Left hindlimb (tissue), 1 donor: ENCODE measurements at places on chromosomes 1 and 21.

GRCh38 chr1:154716011-154716410 is 108.0 kb upstream of the ADAR start:
- no peak for DNase-seq

GRCh38 chr21:38958940-38959691 is 153.4 kb downstream of the ETS2 start:
- no peak for DNase-seq

DNA sequence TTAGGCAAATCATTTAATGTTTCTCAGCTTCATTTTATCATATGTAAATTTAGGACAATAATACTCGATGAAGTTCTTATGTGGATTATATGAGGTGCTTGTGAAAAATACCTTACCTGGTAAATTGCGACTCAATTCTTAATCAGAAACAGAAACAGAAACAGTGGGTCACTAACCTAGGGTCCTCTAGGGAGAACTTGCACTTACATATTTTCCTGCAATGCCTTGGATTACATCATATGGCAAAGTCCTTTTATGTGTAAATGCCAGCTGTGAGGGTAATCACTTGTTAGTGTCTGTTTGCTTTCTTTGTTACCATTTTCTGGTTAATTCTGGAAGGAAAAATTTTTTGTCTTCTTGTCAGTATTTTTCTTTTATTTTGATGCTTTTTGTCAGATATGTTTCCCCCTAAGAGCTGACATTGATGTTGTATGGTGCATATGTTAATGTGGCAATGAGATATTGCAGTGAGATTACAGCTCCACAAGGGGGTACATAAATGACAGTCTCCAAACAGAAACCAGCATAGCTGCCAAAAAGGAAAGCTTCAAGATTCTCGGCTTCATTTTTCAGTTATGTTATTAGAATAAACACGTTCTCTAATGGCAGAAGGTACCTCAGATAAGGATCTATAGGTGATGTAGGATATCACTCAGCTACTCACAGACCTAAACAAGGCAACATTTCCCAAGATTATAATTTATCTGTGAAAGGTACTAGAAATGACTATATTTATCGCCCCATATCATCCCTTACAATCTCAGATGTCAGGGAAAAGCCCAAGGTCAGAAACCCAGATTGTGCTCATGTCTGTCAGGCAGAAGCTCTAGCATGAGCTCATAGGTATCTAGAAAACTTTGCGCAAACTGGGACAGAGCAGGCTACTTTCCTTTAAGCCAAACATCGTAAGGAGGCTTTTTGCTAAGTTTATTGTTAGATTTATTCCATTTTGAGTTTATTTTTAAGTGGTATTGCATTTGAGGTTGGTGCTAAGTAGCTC is 119.9 kb downstream of the FASLG start:
- no peak for DNase-seq

DNA sequence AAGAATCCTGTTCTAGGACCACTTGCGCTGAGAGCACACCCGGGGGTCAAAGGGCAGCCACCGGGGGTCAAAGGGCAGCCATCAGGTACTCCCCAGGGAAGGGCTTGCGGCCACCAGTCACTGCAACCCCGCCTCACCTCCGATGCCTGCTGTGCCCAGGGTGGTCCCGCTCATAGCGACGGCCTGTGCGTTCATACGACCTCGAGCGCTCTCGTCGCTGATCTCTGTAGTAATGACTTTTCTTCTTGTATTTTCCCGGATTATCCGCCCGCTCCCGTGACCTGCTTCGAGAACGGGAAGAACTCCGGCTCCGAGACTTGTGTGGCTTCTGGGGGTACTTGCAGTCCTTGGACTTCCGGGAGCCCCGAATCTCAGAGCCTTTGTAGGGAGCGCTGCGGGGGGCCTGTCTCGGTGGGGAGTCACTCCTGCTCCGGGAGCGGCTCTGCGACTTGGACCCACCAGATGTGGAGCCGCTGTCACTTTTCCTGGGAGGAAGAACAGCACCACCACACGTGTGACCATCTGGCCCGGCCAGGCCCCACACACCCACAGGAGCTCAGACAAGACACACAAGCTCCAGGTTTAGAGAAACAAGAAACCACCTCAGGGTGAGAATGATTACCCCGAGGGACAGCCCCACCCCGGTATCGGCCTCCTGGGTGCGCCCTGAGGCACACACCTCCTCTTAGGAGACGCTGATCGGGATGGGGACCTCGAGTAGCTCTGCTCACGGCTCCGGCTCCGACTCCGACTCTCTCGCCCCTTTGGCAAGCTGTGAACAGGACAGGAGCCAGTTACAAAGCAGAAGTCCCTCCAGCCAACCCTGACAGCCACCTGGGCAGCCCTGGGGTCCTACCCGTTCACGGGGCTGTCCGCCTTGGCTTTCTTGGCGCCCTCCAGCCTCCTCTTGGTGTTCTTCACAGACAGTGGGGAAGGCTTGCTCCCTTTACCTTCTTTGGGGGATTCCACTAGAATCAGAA is 11.7 kb downstream of the CCNL2 start:
- no peak for DNase-seq

GRCh38 chr21:17351766-17352165 is 161.1 kb upstream of the CXADR start:
- DNase-seq: no peak

DNA sequence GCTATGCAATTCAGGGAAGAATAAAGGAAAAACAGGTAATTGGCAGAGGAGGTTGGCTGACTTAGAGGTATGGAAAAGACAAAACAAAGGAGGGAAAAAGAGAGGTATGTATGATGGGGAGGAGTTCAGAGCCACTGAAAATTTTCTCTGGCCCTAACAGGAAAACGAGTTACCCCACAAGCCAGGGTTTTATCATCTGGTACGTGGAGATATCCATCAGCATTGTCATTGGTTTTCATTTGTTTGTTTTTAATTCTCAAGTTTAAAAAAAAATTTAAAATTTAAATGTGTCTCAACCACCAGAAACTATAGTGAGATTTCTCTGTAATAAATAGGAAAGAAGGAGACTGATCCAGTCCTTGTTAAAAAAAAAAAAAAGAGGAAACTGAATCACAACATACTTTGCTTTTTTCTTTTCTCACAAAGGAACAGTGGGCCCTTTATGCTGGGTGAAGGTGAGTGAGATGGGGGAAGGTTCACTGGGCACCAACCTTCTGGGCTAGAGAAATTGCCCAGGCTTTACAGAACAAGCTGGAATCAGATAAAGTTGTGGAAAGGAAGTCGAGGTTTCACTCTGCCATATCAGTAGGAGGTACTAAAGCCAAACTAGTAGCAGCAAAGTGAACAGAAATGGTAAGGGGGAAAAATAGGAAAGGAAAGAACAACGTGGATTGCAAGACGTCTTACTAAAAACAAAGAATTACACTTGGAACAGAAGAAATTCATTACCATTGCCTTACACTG is 2.7 kb downstream of the IFNAR2 start:
- no peak for DNase-seq

GRCh38 chr1:45979074-45979777 is 153.2 kb downstream of the PIK3R3 start:
- DNase-seq: no peak

GRCh38 chr1:114388432-114389003 is 122.5 kb downstream of the TRIM33 start:
- no peak for DNase-seq

DNA sequence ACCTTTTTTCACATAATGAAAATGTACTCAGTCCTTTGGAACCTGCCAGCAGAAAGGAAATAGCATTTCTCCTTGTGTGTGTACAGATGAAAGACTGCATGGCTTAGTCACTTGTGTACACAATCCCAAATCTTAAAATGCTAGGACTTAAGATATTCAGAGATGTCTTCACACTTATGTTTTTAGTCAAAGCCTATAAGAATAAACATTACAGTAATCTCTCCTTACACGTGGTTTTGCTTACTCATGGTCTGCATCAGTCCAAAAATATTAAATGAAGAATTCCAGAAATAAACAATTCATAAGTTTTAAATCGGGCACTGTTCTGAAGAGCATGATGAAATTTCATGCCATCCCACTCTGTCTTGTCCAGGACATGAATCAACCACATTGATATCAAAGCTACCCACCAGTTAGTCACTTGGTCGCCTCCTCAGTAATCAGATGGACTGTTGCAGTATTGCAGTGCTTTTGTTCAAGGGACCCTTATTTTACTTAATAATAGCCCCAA is 75.7 kb upstream of the RRP15 start:
- no peak for DNase-seq

DNA sequence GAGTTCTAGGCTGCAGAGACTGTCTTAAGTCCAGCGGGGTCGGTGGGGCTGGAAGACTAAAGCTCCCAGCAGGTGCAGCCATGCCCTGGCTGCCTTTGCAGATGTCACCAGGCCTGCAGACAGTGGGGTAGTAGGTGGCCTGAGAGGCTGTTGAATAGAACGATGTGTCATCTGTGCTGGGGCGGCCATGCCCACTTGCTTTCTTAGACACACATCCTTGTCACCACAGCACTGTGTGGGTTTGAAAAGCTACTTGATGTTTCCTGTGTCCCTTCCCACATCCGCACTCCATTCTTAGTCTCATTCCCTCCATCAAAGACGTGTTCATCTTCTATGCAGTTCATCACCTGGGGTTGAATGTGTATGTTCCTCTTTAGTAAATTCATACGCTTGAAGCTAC is 184.5 kb upstream of the TMEM51 start:
- DNase-seq: no peak

DNA sequence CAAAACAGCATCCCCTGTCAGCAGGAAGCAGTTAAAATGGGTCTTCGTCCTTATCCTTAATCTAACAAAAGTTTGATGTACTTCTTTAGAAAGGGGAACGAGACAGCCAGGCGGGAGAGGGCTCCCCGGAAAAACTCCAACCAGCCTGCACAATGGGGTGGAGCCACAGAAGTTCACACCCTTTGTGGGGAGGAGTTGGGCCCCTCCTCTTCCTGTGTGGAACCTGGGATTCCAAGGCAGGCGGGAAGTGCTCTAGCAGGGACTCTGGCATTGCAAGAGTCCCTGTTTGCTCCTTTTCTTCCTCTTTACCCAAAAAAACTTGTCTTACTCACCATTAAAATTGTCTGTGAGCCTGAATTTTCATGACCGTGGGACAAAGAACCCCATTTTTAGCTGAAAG is 47.7 kb downstream of the FCRL5 start:
- DNase-seq: no peak

DNA sequence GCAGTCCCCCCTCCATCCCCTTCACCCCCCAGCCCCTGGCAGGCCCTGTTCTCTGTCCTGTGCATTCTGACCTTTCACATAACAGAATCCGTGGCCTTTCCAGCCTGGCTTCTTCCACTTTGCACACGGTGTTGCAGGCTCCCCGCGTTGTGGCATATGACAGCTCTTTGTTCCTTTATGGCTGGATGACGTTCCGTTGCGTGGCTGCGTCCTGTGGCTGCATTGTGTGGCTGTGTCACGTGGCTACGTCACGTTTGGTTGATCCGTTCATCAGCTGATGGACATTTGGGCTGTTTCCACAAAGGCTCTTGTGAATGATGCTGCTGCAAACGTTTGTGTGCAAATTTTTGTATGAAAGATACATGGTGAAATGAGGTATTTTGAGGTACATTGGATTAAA is 53.3 kb downstream of the PDE9A start:
- no peak for DNase-seq

GRCh38 chr1:31781138-31781755 is 17.1 kb upstream of the ADGRB2 start:
- peak; percentile 73 for DNase-seq

GRCh38 chr1:31712068-31712467 is 8.3 kb upstream of the COL16A1 start:
- peak; percentile 76 for DNase-seq

- DNase-seq: no peak
Observed at GRCh38 chr1:190102757-190103326, 374.8 kb downstream of the BRINP3 start.

DNA sequence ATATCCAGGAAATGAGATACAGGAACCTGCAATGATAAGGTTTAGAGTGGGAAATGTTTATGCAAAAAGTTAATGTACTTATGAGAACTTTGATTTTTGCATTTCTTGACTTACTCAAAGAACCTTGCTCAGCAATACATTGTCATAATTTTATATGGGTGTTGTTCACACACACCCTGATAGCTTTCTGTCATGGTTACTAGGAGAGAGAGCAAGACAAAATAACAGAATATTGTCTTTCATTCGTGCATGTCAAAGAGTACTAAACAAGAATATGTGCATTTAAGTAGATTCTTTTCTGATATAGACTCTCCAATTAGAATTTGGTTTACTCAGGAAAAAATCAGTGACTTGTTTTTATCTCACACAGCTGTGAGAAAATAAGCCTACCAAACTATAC is 27.5 kb upstream of the KCNA3 start:
- no peak for DNase-seq

DNA sequence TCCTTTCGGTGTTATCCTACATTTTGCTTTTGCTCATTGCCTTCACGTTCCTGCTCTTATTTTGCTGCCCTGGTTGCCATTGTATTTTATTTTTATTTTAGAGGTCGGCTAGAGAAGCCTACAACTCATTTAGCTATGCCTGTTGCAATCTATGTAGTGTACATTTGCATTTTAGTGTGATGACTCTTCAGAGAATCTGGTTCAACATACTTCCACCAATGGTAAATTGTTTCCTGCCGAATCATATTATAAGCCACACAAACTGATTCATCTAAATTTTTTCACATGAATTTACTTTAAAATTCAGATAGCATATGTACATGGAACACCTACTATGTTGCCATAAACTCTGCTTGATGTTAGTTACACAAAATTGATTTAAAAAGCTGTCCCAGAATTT is 1596.9 kb downstream of the PLA2G4A start:
- no peak for DNase-seq

DNA sequence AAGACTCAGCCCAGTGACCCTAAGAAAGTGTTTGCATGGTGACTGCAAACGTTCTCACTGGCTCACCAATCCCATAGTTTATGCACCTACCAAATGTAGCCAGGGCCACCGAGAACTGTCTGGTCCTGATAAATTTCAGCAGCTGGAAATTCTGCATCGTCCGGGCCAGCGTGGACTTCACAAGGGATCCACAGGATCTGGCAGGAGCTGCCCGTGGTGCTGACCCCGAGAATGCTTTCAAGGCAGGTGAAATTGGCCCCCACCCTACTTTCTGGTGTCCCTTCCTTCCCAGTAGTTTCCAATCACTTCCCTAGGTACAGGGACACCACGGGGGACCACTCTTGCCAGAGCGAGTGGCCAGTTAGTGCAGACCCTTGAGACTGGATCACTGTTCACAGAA is 26.2 kb downstream of the UBASH3A start:
- DNase-seq: no peak

DNA sequence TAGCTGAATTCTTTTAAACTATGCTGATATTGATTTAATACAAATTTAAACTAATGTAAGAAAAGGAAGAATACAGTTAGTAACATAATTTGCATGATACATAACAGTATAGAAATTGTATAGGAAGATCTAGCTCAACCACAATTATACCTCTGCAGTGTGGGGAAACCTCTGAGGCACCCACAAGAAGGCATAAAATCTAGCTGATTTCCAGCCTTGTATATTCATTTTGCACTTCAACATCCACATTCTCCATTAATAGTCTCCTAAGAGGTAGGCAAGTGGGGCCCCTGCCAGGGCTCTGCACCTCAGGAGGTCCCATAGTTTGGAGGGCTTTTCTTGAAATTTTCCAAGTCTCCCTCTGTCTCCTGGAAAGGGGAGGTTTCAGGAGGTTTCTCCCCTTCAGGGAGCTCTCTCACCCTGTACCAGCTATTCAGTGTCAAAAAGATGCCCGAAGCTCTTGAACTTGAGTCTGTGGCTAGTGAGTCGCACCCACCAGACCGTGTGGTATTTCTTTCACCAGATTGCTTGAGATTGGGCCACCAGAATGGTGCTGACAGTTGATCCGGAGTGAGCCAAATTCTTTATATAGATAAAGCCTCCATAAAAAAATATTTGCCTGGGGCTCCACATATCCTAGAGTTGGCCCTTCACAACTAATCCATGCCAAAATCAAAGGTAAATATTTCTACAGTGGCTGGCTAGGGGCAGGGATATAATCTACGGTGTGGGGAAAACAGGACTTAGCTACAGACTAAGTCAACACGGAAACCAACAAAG is 108.2 kb downstream of the TIAM1 start:
- no peak for DNase-seq
